ENCODE measurements at places on chromosomes 7 and 10.

DNA sequence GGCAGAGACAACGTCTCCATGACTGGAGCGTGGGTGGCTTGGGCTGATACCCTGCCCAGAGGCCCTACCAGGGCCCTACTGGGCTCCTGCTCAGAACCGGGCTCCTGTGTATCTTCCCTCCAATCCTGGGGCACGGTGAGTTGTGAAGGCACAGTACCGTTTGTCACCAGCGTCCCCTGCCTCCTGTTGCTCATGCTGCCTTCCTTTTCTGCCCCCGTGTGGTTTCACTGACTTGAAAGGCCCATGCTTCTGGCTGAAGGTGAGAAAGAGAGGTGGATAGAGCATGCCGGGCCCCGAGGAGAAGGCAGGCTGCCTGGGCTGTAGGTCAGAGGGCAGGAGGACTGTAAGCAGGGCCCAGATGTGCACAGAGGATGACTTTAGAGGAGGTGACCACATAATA, 9.1 kb upstream of the DMBT1 start:
- peak; percentile 11 for DNase-seq

GRCh38 chr7:80634505-80634904, 3.9 kb upstream of the CD36 start:
- no peak for DNase-seq

- DNase-seq, result no peak
These were observed 13.1 kb downstream of the CNPY1 start for GRCh38 chr7:155533120-155533826.

DNA sequence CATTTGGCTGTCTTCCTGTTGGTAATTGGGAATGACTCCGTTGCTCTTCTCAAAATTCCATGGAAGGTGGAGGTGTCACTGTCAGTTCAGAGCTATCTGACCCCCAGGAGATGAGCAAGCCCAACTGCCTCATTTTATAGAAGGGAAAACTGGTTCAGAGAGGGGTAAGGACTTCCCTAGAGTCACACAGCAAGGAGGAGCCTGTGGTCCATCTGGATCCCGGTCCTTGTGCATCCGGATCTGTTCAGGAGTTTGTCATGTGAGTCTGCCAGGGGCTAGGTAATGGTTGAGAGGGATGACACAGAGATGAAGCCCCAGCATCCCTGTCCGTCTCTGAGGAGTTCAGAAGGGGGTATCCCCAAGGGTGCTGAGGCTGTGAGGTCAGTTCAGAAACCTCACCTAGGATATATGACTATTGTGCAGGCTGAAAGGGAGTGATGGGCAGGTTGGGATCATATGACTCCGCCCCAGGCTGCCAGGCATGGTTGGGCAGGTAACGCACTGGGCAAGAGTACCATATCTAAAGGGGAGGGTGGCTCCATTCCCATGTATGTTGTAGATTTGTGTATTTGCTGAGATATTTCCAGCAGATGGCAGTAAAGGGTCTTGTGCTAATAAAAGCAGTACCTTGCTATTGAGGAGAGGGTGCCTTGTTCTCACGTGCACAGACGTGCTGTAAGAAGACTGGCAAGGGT, 16.0 kb upstream of the SLC29A3 start:
- peak; percentile 49 for DNase-seq
